Natural killer cell (primary cell): ENCODE measurements at places on chromosomes 7 and 10. TPM values are rescaled to one million over a fixed set of nuclear protein-coding genes. Genes with fewer than 3 reads are reported as not detected.

The ZNF488 gene
- total RNA-seq = not detected

The PAXIP1 gene
- total RNA-seq = 8.7 TPM

The ERVW-1 gene
- total RNA-seq = not detected

The BMPER gene
- total RNA-seq = 0.64 TPM

The RAB19 gene
- 2.8 TPM for total RNA-seq
